M059J (cell line): ENCODE measurements at places on chromosomes 4 and X. TPM values are rescaled to one million over a fixed set of nuclear protein-coding genes. Genes with fewer than 3 reads are reported as not detected.
A peak's percentile ranks its signal among the peaks of the same experiment; 100 is the strongest.

S100G gene
- total RNA-seq = not detected in 2 replicates

GRCh38 chr4:14871676-14872430 lies 130.4 kb upstream of the CPEB2 start:
- peak; percentile 10 for DNase-seq

- no peak for DNase-seq
These were observed 14.4 kb downstream of the GABRQ start for GRCh38 chrX:152652060-152652459.

ERAS gene
- total RNA-seq = not detected in 2 replicates

HMX1 gene
- total RNA-seq = not detected in 2 replicates

MAGEA9B gene
- total RNA-seq = 0.37 TPM in 1 of 2 replicates, not detected in the other

SPANXB1 gene
- total RNA-seq = 43.0 and 87.1 TPM in 2 replicates

- no peak for DNase-seq
These were observed 407.6 kb upstream of the NDST3 start for GRCh38 chr4:117626664-117627063.

GRIA2 gene
- not detected in 2 replicates for total RNA-seq

MND1 gene
- total RNA-seq = 9.2 and 18.4 TPM in 2 replicates

NALF2 gene
- not detected in 2 replicates for total RNA-seq

SERTM2 gene
- 0.64 TPM in 1 of 2 replicates, not detected in the other for total RNA-seq

CXCL1 gene
- total RNA-seq = 5.7 and 5.8 TPM in 2 replicates

DNA sequence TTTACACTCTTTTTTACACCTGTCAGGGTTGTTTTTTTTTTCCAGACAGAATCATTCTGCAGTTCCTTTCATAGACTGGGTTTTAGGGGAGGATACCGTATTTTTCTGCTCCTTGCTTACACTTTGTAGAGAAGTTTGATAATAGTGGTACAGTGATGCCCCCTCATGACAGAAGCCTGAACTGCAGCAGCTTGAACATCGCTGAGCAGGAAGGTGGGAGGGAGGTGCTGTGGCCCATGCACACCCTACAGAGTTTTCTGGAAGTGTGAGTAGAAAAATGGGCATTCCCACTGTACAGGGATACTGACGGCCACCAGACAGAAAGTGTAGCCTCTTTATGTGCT lies 54.5 kb downstream of the RAB40A start:
- DNase-seq = peak; percentile 76

CD40LG gene
- not detected in 2 replicates for total RNA-seq

GAB3 gene
- total RNA-seq = 6.0 and 15.6 TPM in 2 replicates

DNA sequence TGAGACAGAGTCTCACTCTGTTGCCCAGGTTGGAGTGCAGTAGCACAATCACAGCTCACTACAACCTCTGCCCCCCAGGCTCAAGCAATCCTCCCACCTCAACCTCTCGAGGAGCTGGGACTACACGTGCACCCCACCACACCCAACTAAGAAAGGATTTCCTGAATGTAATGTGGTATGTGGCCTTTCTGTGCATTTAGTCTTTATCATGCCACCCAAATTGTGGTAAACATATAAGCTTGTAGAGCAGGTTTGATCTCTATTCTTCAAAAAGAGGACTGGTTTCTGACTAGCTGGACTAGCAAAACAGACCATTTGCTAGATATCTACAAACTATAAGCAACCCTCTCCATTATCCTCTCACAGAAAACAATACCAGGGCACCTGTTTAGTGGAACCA lies 33.6 kb downstream of the ELOVL6 start:
- DNase-seq = no peak

GRCh38 chrX:34810364-34810763 lies 132.2 kb upstream of the FAM47B start:
- peak; percentile 75 for DNase-seq

ARR3 gene
- not detected in 2 replicates for total RNA-seq

- DNase-seq = peak; percentile 7
These were observed 3.1 kb downstream of the ZNF630 start for GRCh38 chrX:48068096-48068887.

DNA sequence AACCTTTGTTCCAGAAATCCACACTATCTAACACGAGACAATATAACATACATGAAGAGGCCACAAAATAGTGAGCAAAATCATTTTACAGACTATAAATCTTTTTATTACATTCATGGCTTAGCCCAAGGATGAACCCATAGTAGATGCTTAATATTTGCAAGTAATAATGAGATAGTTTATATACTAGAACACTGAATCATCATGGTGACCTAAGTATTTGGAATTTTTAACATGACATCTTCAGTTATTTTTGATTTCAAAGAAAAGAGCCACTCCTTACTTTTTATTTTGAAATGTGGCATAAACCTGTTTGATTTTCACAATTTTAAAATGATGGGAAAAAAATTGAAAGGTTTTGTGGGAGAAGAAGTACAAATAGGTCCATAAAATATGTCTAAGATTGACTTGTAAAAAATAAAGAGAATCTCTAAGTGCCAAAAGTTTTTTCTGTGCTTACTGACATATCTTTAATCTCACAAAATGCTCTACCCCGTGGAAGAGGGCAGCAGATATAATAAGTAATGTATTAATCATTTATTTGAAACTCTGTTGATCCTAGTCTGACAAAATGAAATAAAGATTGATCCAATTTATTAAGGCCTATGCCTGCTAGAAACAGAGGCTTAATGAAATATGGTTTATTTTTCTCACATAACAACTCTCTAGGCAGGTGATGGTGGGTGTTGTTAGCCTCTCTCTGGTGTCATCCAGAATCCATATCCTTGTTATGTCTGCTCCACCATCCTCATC lies 224.5 kb upstream of the CENPE start:
- no peak for DNase-seq

GRCh38 chr4:145626623-145626982 lies 7.4 kb downstream of the MMAA start:
- no peak for DNase-seq

- no peak for DNase-seq
These were observed 454.9 kb upstream of the FAT1 start for GRCh38 chr4:187178587-187178986.

GRCh38 chrX:86830685-86831084 lies 682.4 kb downstream of the DACH2 start:
- no peak for DNase-seq

DNA sequence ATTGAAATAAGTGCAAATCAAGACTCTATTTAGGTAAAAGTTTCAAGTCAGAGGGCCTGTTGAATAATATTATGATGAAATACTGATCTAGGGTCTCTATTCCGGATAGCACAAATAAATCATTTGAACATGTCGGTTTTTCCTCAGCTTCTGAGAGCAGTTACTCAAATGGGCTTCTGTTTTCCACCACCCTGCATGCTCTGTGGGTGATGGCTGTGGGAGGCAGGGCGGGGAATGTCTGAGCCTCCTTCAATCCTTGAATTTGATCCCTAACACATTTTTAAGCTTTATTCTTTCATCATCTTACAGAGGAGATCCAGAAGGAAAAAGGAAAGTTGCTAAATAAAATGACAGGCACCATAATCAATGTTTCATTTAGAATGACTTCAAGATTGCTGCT lies 8.5 kb downstream of the UNC5C start:
- no peak for DNase-seq

GRCh38 chr4:81884986-81885385 lies 413.3 kb upstream of the RASGEF1B start:
- no peak for DNase-seq

CFAP47 gene
- 0.05 TPM in 1 of 2 replicates, not detected in the other for total RNA-seq

MAGEA2 gene
- 0.94 and 1.7 TPM in 2 replicates for total RNA-seq

- no peak for DNase-seq
These were observed 12.4 kb downstream of the THOC2 start for GRCh38 chrX:123720486-123720885.

DNA sequence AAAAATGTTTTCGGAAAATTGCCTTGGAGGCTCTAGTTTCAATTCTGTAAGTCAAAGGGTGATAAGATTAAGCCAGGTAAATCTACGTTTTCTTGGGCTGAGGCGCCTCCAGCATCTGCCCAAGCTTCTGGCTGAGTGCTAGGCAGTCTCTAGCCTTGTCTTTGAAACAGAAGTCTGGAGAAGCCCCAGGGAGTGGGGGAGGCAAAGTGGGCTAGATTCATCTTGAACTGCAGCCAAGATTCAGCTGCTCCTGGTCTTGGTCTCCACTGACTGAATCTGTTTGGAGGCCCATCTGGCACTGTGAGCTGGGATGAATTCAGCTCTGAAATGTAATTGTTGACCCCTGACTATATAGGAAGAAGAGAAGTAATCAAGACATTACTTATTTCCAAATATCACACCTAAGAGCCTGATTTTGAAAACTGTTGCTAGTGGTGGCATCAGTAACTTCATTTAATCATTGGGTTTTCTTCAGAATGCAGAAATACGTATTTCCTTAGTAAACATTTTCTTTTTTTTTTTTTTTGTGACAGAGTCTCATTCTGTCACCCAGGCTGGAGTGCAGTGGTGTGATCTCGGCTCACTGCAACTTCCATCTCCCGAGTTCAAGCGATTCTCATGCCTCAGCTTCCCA lies 187.3 kb upstream of the LEF1 start:
- DNase-seq = no peak

GRCh38 chr4:136650541-136651277 lies 881.6 kb downstream of the PCDH18 start:
- peak; percentile 27 for DNase-seq

DNA sequence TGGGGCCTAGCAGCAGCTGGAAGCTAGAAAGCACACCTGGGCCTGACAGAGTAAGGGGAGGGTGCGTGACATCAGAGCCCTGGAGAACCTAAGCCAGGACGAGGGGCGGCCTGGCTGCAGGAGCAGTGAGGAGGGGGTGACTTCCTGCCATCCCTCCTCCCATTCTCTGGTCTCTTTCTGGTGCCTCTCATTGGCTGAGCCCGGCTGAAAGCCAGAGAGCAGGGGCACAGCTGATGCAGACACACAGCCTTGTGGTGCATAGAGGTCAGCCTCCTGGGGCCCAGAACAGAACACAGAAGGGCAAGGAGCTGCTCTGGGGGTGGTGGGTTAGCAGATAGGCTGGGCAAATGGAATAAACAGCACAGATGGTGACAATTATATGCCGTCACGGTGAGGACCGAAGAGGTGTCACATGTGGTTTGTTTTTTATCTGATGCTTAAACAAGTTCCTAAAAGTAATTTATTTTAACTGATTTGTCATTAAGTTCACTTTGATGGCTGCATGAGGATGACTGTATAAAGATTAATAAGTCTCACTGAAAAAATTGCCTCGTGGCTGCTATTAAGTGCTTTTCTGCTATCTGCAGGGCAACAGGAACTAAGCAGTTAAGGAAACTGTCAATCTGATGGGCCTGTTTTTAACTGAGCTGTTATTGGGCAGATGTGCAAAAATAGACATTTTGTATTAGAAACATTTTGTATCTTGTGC lies 102.0 kb downstream of the FNIP2 start:
- DNase-seq = no peak

GUCY1B1 gene
- 1.2 and 3.2 TPM in 2 replicates for total RNA-seq

GRCh38 chrX:110536816-110537215 lies 178.2 kb downstream of the RTL9 start:
- DNase-seq = no peak

ADH7 gene
- not detected in 2 replicates for total RNA-seq

RBM47 gene
- total RNA-seq = 11.2 and 18.0 TPM in 2 replicates

PIN4 gene
- 45.1 and 56.9 TPM in 2 replicates for total RNA-seq
